NCI-H1417 (cell line): ENCODE measurements at places on chromosomes 13 and 19.

DNA sequence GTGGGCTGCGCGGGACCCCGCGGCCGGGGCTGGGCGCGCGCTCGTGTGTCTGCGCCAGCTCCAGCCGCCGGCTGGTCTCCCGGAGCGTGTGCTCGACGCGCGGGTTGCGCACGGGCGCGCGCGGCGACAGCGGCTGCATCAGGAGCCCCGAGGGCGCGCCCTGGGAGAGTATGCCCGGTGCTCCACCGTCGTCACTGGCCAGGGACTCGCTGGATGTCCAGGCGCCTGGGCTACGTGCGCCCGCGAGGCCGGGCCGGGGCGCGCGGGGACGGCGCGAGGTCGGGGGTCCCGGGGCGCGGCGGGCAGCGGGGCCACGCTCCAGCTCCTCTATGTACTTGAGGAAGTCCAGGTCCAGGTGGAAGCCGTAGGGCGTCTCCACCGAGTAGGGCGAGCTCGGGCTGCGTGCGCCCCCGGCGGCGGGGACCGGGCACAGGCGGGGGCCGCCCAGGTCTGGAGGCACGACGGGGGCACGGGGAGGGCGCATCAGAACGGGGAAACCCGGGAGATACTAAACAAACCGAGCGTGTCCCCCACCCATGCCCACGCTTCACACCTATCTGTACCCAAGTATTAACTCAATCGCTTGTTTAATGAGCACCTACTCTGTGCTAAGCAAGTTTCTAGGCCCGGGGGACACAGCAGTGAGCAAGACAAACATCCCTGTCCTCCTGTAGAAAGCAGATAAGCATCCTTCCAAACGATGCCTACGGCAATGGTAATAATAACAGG lies 7.6 kb downstream of the KANK3 start:
- peak; percentile 51 for DNase-seq

DNA sequence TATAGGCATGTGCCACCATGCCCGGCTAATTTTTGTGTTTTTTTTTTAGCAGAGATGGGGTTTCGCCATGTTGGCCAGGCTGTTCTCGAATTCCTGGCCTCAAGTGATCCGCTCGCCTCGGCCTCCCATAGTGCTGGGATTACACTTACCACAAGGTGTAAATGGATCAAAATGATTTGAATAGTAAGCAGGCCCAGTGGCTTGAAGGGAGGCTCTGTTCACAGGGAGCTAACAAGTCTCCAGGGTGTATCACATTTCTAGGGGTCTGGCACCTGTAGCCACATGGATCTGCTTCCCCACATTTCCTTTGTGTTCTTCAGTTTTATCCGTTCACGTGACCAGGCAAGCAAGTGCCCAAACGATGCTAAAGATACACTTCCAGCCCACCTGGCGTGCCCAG lies 13.5 kb upstream of the CNFN start:
- DNase-seq = no peak

DNA sequence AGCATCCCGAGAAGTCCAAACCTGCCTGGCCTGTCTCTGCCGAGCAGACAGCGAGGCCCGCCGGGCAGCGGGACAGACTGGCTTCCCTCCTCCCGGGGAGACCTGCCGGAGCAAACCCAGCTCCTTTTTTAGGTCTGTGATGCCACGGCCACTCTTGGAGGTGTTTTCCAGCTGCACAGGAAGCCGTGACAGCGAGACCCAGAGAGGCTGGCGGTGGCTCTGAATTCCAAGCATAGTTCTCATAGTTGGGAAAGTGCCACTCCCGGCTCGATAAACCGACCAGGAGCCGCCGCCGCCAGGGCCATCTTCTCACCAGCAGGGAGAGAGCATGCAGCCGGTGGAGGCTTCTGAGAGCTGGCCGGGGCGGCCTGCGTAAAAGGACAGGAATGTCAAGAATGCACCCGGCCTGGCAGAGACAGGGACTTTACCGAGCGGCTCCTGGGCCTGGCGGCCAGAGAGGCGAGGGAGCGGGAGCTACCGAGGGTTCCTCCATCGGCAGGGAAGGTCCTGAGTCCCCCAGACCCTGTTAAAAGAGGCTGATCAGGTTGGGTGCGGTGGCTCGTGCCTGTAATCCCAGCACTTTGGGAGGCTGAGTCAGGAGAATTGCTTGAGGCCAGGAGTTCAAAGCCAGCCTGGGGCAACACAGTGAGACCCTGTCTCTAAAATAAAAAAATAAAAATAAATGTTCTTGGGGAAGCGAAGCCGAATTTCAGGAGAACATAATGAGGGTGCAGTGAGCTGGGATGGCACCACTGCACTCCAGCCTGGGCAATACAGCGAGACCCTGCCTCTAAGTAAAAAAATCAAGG lies 64.9 kb downstream of the GADD45B start:
- DNase-seq = no peak

DNA sequence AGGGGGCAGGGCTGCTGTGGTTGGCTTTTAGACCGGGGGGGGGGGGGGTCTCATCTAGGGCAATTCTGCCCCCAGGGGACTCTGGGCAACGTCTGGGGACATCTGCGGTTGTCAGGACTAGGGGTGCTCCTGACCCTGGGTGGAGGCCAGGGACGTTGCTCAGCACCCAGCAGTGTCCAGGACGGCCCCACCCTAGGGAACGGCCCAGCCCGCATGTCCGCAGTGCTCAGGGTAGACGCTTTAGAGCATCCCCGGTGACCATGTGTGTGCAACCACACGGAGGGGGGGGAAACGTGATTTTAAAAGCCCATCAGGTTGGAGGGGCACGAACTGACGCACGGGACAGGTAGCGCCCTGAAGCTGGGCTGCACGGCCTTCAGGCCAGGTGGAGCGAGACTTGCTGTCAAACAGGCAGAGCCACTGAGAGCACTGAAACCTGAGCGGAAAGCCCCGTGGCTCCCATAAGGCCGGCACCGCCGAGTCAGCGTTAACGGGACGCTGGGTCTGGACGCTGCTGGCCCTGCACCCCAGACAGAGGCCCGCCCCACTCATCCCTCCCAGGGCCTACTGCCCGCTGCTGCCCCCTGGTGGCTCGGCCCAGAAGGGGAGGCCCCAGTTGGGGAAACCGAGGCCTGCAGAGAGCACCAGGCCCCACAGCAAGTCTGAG lies 8.3 kb downstream of the CACTIN start:
- peak; percentile 13 for DNase-seq

GRCh38 chr19:44847144-44848035 lies 1.3 kb downstream of the NECTIN2 start:
- DNase-seq = peak; percentile 66
